ENCODE measurements at places on chromosomes 13 and 19.

DNA sequence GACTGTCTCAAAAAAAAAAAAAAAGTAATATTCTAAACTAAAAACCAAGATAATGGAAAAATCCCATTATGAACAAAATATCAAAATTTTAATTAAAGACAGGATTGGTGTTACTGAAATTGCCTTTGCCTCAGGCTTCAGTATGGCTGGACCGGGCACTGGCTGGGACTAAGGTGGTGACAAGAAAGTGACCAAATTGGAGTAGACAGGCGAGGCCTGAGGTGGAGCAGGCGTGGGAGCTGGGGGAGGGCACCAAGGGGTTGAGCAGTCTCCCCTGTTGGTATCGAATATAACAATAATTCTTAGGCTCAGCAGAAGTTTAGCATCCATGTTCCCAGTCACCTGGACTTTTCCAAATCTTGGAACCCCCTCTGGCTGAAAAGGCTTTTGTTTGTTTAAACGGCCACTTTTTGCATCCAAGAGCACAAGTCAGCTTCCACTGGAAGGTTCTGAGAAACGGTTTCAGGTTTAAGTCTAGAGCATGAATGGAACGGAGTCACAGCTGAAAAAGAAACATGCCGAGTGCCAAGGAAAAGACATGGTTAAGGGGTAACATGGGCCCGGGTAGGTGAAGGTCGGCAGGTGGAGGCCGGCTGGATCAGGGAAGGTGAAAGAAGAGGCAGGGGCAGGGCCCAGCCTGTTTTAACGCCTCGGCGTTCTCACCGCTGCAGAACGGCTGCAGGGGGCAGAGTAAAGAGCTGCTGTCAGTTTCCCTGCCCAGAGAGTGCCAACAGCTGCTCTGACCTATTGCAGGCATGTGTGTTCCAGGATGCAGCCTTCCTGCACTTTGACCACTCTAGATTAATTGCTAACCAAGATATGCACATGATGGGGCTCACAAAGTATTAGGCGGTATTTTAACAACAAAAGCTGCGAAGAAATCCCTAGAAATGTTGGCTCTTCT is 104.4 kb downstream of the TM9SF2 start:
- peak; percentile 39 for DNase-seq

GRCh38 chr19:1237027-1237659 is 662 bp downstream of the CBARP start:
- peak; percentile 63 for DNase-seq

- DNase-seq, result peak; percentile 45
These were observed 530 bp downstream of the MAU2 start for GRCh38 chr19:19321141-19321577.

- DNase-seq, result no peak
These were observed 48.6 kb downstream of the LHFPL6 start for GRCh38 chr13:39554371-39554770.

Data from hepatic stellate cell (primary cell).